Esophagus mucosa (tissue), 1 donor: ENCODE measurements at places on chromosomes 12 and 14.

DNA sequence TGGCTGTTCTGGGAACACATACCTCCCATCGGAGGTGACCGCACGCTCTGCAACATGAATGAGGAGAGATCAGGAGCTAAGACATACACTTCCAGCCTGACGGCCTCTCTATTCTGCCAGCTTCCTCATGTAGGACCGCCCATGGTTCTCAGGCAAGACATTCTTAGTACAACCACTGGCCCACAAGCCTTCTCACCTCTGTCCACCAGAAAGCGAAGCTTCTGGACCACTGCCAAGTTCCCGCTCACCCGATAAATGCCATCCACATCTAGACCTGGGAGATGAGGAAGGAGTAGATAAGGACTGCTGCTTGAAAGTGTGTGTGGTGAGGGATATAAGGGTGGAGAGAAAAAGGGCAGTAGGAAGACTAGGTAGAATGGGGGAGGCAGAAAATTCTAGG, 5.2 kb downstream of the ARHGAP9 start:
- ATAC-seq = no peak

- no peak for ATAC-seq
Observed at GRCh38 chr12:130298322-130299021, 39.2 kb upstream of the PIWIL1 start.

DNA sequence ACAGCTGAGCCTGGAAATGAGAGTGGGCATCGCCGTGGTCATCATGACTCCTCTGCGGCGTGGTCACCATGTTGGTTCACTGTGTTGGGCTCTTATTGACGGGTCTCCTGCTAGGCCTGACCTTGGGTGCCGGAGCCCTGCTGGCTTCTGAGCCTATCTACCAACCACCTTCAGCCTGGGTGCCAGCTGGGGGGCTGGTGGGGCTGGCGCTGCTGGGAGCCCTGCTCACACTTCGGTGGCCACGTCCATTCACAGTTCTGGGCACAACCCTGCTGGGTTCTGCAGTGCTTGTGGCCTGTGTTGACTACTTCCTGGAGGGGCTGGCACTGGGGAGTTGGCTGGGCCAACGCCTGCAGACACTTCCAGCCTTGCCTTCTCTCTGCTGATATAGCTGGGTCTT, 3.7 kb upstream of the DNAJC14 start:
- no peak for ATAC-seq

DNA sequence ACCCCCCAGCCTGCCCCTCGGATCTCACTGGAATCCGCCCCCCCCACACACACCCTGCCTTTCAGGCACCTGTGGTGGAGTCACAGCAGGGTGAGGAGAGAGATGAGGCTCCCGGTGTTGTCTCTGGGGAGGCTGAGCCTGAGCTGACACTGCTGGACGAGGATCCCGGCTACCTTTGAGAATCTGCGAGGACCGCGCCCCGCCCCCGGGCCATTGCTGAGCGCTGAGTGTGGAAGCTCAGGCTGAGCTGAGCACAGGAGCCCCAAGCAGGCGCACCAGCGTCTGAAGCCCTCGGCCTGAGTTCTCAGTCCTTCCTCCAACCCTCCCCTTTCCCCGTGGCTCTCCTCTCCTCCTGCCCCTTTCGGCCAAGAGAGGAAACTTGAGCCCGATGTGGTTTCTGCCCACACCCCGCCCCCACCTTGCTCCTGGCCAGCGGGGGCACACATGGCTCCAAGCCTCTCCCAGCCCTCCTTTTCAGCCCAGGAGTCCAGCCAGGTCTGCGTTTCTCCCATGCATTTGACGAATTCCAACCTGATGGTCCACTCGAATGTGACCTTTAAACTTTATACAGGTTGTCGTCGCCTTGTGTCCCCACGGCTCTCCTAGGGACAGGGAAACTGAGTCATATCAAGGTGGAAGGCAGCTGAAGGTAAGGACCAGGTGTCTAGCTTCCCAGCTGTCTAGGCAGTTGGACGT, at the start of gene NFE2:
NFE2 (minus strand) TSS at position 284 of the 696 bp plus-strand sequence. CDS start 5,767 bp downstream, outside the sequence.
- ATAC-seq = peak; percentile 73

GRCh38 chr14:68795597-68796417, 2.9 kb upstream of the ZFP36L1 start:
- ATAC-seq = peak; percentile 58

- no peak for ATAC-seq
Observed at GRCh38 chr12:979349-979748, 11.7 kb upstream of the ERC1 start.

DNA sequence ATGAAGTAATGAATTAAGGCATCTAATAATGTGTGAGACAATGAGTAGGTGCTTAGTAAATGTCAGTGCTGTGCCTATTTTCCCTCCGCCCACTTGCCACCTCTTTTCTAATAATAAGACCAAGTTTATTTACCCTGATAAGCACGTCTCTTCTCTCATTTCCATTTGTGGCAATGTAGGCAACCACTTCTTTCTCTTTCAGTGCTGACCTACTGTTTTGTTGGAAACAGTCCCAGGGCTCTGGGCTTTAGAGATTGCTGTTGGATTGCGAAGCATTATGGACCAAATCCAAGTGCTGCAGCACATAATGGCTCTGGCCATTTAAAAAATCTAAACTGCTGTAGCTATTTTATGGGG, 141.3 kb upstream of the PLEKHG7 start:
- ATAC-seq = peak; percentile 25

DNA sequence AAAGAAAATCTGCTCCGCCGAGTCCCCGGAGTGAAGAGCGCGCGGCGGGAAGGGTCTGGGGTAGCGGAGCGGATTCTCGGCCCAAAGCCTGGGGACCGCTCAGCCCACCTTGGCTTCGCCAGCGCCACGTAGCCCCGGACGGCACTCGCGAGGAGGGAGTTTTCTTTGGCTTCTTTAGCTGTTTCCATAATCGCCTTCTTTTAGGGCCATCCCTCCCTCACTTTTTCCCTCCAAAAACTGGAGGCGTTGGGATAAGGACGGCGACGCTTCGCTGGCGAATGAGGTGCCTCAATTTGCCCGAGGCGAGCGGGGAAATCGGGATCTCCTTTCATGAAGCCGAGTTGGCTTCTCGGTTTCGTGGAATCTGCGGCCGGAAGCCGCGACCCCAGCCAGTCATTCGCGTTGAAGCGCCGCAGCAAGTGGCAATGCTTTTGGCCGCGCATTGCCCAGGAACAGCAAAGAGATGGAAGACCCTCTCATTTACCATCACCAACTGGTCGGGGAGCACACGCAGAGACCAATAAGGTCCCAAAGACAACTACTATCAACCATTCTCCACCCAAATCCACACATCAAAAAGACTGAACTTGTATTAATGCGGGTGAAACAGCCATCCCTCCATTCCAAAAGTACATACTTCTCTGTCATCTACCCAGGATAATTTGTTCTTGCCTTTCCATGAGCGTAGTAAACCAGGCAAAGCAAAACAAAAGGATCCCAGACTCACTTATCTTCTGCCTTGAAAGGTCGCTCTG, 8.4 kb upstream of the SIX1 start:
- ATAC-seq = peak; percentile 12

DNA sequence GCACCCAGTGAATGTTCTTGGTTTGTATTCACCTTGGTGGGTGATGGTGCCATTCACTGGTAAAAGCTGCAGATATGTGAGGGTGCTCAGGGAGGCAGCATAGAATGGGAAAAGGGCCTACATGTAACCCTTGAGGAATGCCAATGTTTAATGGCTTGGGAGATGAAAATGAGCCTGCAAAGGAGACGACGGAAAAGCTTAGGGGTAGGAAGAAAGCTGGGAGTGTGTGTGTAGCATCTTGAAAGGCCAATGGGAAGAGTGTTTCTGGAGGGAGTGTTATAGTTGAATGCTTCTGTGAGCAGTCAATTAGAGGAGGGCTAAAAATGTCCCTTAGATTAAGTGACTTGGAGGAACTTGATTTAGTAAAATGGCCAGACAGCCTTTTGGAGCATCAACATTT, 24.9 kb downstream of the PPM1A start:
- ATAC-seq = no peak

- no peak for ATAC-seq
Observed at GRCh38 chr12:54417712-54418440, 1.2 kb downstream of the ITGA5 start.

- no peak for ATAC-seq
Observed at GRCh38 chr14:79466938-79467527, 744.3 kb downstream of the DIO2 start.

- ATAC-seq = no peak
Observed at GRCh38 chr12:54572881-54573280, 15.6 kb downstream of the PPP1R1A start.

GRCh38 chr14:39217214-39217879, 16.4 kb upstream of the MIA2 start:
- ATAC-seq = peak; percentile 47

DNA sequence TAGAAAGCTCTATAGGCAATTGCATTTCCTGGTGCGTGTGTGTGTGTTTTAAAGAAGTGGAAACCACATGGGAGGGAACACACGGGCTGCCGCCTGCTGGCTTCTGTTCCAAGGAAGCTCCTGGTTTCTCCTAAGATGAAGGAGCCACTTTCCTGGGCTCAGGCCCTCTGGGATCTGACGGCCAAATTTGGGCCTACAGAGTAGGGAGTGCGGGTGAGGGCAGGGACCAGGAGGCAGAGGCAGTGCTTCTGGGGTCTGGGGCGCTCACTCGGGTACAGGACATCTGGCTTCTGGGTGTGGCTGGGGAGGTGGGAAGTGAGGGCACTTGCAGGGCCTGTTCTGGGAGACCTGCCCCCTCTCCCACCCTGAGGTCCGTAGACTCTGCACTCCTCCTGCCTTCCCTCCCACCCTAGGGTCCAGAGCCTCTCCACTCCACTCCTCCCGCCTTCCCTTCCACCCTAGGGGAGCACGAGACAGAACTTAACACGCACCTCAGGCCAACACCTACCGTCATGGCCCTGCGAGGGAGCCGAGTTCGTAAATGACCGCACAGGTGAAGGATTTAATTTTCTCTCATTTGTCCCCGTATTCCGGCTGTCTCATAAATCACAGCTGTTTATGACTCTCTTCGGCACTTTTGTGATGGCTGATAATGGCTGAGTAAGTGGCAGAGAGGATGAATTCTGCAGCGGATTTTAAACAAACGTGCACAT, 127.7 kb downstream of the KIF26A start:
- no peak for ATAC-seq

DNA sequence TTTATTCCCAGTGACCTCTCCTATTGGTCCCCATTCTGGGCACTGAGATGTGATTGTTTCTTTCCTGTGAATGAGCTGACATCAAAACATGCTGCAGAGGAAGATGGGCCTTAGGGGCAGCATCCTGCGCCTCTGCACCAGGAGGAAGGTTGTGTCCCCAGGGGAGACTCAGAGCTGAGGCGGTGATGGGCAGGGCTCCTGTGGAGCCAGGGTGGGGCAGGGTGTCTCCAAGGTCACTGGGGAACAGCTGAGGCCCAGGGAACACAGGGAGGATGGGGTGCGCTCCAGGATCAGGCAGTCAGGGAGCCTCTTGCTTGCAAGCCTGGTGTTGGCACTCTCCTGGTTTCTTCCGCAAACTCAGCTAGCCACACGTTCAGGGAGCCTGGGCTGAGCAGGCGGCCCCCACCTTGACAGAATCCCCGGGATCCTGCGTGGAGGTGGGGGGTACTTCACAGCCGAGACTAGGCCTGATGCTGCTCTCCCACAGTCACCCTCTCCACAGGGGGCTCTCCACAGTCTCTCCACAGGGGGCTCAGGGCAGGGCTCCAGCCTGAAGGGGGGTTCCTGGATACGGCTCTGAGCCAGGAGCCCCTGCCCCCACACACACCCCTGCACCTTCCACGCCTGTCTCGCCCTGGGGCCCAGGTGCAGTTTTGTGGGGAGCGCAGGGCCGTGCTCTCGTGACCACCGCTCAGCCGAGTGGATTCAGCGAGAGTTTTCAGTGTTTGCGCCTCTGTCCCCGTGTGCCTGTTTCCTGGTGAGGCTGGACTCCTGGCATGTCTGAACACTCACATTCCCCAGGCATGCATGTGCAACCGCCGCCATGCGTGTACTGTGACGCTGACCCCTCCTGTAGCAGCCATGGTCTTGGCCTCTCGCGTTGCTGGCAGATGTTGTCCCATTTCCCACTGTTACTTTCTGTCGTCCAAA, 264.7 kb downstream of the SEC23A start:
- no peak for ATAC-seq

- no peak for ATAC-seq
Observed at GRCh38 chr12:45674181-45674977, 55.1 kb upstream of the ARID2 start.

DNA sequence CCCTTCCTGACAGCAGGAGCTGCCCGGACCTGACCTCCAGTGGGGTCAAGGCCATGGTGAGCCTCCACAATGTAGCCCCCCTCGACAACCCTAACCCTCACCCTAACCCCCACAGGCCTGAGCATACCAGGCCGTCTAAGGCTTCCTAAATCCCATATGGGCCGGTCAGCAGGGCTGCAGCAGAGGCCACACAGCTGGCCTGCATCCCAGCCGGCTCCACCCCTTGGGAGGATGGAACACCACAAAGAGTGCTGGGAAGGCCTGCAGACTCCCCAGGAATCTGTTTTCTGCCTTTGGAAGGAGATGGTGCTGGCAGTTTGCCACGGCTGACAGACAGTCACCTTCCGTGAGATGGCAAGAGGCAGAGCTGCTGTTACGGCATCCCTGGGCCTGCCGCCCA, 2.8 kb downstream of the TMEM179 start:
- ATAC-seq = no peak
